ENCODE measurements at places on chromosomes 1 and 21.

GRCh38 chr1:32618673-32619221, 31.6 kb downstream of the ZBTB8OS start:
- no peak for DNase-seq

- no peak for DNase-seq
These were observed 27.0 kb downstream of the PAX7 start for GRCh38 chr1:18657506-18658201.

DNA sequence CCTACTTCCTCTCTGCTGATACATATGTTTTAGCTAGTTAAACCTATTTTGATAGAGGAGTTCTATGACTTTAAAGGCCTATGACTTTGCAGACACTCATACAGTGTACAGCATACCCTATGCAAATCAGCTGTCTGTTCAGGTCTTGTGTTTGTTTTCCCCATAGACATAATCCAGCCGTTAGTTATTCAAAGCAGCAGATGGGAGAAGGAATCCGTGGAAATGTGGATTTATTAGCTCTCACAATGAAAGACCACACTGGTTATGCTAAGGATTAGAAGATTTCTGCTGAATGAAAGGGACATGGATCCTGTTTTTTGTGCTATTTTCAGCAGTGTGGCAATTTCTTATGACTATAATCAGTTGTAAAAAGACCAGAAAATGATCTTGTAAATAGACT, 59.8 kb downstream of the MAST2 start:
- no peak for DNase-seq

GRCh38 chr1:111192074-111192473, 8.4 kb downstream of the DENND2D start:
- no peak for DNase-seq

DNA sequence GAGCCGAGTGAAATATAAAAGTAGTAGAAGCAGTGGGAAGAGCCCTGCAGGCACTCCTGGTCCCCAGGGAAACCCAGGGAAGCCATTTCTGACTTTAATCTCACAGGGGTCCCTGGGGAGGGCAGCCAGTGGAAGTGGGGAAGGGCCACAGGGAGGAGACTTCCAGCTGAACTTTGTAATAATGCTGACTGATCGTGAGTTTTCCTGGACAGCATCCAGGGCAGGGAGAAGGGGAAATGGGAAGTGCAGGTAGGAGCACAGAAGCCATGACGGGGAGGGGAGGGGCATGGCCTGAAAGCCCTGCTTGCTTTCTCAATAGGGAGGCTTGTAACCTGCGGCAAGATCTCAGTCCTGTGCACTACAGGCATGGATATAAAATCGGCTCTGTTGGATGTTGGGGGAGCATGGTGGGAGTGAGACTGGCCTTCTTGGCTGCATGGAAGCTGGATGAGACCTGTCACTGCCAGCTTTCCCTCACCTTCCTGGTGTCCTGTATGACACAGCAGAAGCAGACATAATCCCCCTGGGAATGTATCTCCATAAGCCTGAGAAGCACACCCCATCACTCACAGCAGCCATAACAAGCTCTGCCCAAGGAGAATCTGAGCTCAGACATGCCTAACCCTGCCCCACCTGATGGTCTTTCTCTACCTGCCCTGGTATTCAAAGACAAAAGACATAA, 15.1 kb upstream of the MX1 start:
- DNase-seq: no peak

DNA sequence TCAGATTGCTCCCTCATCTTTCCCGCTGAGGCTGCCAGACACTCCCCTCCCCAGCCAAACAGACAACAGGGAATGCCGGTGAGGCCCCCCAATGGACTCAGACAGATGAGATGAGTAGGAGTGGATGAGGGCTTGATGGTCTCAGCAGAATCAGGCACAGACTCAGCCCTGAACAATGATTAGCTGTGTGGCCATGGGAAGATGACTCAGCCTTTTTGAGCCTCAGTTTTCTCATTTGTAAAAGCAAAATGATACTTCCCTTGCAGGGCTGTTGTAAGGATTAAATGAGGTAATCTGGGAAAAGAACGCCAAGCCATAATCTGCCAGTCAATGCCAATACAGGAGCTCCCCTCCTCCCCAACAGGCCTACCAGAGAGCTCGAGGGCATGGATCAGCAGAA, 12.4 kb downstream of the C1orf198 start:
- DNase-seq: no peak

DNA sequence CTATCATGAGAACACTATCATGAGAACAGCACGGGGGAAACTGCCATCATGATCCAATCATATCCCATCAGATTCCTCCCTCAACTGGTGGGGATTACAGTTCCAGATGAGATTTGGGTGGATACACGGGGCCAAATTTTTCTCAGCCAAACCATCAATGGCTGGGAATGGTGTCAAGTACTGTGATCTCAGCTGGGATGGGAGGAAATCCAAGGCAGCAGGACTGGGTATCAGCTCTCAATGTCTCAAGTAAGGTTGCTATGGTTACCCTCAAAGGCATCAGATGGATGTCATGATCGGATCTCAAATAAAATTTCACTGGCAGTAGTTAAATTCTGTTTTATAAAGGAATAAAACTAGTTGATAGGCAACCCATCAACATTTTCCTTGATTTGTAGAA, 399.0 kb downstream of the KCNT2 start:
- no peak for DNase-seq

DNA sequence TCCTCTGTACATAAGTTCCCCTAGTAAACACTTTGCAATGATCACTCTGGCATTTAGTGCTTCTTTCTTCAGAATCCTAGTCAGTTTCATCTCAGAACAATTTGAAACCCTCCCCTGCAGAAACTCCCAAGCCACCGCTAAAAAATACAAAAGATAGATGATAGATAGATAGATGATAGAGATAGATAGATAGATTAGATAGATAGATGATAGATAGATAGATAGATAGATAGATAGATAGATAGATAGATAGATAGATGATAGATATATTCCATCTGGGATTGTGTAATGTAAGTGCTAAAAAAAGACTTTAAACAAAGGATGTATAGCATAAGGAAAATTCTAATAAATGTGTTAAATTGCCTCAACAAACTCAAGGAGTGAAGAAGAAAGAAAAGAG, 212.6 kb upstream of the POGK start:
- DNase-seq: no peak

GRCh38 chr1:14786109-14786675, 187.7 kb downstream of the KAZN start:
- DNase-seq: no peak

DNA sequence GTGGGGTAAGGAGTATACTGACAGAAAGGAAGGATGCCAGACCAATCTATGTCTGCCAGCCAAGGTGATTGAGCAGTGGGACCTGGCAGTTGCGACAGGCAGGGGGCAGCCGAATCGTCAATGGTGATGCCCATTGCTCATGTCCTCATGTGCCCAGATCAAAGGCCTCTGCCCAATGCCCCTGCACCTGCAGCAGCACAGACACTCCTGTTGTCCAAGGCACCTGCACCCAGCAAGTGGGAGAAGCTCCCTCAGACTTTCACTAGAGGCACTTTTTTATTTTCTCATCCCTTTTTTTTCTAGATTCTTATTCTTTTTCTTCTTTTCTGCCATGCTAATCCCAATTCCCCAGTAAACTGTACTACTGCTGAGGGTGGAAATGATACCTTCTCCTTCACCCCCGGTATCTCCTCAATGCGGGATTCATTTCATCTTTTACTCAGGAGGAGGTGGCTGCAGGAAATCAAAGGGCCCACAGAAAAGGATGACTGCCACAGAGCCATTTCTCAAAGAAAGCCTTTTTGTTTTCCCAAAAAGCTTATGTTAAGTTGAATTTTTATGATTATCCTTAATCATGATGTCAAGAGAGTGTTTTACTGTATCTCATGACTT, 332.0 kb downstream of the PAPPA2 start:
- DNase-seq: no peak

DNA sequence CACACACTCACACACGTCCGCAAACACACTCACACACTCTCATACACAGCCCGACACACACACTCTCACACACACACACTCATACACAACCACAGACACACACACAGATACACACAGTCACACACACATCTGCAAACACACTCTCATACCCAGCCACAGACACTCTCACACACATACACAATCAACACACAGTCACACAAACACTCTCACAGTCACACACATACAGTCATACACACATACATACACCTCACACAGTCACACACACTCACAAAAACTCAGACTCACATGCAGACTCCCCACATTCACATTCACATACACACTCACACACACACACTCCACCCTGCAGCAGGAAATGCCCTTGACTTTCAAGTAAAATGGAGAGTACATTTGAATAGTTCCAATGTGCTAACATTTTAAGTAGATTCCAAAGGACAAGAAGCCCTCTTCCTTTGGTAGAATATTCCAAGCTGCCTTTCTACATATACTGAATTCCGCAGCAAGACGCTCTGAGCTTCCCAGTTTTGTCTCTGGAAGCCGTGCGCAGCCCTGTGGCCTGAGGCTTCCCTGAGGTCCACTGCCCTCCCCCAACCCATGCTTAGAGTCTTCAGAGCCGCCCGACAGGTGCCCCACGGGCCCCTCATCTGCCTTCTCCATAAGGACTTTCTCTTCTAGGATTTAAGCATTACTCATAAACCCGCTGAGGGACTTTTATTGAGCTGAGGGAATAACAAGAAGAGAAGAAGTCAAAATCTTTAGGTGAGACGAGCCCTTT, 9.7 kb downstream of the BATF3 start:
- no peak for DNase-seq

DNA sequence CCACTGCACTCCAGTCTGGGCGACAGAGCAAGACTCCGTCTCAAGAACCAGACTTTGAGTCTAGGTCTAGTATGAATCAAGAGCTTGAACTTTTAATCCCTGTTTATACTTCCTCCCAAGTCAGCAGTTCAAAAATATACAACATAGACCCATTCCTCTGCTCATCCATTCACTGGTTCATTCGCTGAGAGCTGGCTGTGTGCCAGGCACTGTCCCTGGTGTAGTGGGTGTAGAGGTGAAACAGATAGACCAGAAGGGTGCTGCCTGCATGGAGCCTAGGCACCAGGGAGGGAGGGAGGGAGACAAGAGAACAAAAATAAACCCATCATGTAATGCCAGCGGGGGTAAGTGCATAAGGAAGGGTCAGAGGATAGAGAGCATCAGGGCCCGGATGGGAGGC, 25.5 kb upstream of the SEC16B start:
- DNase-seq: no peak

GRCh38 chr1:178613271-178613945, 100.5 kb downstream of the TEX35 start:
- DNase-seq: no peak

- DNase-seq: no peak
These were observed 136.4 kb upstream of the DEPDC1 start for GRCh38 chr1:68633141-68633919.

- no peak for DNase-seq
These were observed 8.0 kb upstream of the SYTL1 start for GRCh38 chr1:27333717-27334279.

DNA sequence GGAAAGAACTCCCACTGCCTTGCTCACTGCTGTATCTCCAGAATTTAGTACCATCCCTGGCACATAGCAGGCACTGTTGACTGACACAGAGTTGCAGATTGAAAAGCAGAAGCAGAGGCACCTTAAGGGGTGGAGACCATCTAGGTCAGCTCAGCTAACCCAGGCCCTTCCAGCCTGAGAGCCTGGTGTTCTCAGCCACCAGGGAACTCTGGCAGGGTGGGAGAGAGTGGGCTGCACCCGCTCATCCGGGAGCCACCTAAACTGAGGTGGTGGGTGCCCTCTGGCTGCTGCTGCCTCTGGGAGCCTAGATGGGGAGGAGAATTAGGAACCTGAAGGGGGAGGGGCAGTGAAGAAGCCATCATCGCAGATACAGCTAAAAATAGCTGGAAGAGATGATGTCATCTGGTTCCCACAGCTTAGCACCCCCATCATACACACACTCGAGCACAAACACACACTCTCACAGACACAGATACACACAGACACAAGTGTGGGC, 1.5 kb upstream of the TSPAN1 start:
- no peak for DNase-seq

DNA sequence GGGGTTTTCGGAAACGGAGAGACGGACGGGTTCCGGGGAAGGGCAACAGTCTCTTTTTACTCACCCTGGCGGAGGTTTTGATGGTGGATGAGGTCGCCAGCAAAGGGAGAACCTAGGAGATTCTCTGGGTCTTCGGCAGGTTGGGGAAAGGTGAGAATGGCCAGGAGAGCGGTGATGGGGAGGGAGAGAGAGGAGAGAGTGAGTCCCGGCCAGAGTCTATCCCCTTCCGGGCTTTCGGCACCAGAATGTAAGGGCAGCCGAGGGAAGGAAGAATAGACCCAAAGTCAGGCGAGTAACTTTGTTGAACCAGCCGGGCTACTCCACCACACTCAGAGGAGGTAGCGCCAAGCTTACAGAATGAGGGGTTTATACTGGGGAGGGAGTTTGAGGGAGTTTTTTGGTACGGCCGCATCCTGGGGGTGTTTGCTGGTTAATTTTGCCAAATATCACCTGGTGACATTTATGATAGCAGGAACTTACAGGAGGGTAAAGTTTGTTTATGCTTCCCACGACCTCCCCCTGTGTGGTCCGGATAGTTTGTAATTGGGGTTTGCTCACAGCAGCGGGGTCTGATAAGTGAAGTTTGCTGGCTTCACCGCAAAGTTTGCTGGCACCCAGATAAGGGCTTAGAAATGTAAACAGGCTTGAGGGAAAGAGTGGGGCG, 141.1 kb upstream of the ETV3 start:
- DNase-seq: no peak

GRCh38 chr1:62882201-62883104, 98.5 kb downstream of the ATG4C start:
- DNase-seq: no peak

DNA sequence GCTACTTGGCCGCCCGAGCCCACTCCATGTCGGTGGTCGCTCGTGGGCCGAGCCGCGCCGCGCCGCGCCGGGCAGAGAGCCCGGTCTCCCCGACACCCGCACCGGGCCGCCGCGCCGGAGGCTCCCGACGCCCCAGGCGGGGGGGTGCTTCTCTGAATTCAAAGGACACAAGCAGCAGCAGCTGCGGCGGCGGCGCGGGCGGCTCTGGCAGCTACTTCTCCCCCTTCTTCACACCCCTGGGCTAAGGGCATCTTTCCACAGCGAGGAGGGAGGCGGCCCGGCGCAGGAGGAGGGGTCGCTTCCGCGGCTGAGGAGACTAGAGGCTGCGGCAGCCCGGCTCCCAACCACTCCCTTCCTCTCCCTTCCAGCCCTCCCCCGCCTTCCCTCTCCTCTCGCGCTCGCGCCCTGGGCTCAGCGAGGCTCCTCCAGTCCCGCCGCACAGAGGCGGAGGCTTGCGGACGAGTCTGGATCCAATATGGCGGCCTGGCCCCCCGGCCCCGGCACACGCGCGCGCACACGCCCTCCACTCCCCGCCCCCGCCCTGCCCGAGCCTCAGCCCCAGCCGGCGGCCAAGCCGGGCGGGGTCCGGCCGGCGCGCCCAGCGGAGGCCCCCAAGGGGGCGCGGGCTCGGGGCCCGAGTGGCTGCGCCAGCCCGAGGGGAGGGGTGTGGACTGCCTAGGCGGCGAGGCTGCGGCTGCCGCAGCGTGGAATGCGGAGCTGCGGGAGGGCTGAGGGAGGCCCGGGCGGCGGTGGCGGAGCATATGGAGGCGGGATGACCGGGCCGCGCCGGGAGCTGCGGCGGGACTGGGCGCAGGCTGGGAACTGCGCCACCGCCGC, at the start of gene CDC42BPA:
CDC42BPA (minus strand) TSS at position 477 of the 837 bp plus-strand sequence. CDS start 1,310 bp downstream, outside the sequence.
- no peak for DNase-seq

GRCh38 chr1:208085655-208086515, 158.3 kb downstream of the PLXNA2 start:
- DNase-seq: no peak

Data from T-helper 1 cell (primary cell).